Activated CD8-positive, alpha-beta memory T cell treated with anti-CD3 and anti-CD28 coated beads for 36 hours (primary cell): ENCODE measurements at places on chromosomes 11 and 22. TPM values are rescaled to one million over a fixed set of nuclear protein-coding genes. Genes with fewer than 3 reads are reported as not detected.

PNPLA5 gene
- total RNA-seq = not detected

NAALAD2 gene
- total RNA-seq = not detected

OR52B6 gene
- total RNA-seq = not detected

CRYBA4 gene
- total RNA-seq = not detected

SLC25A18 gene
- total RNA-seq = not detected

GGA1 gene
- 75.5 TPM for total RNA-seq

SCN3B gene
- not detected for total RNA-seq

ARSA gene
- total RNA-seq = 20.0 TPM

PHF21B gene
- 0.53 TPM for total RNA-seq

OSBP2 gene
- total RNA-seq = 0.63 TPM

PHOX2A gene
- not detected for total RNA-seq

SCGB2A2 gene
- not detected for total RNA-seq

SLC16A8 gene
- total RNA-seq = 0.10 TPM

YPEL1 gene
- 0.50 TPM for total RNA-seq

NAALADL1 gene
- total RNA-seq = 11.2 TPM

NOL12 gene
- 50.5 TPM for total RNA-seq

MPZL3 gene
- total RNA-seq = 83.9 TPM

CTSW gene
- 51.7 TPM for total RNA-seq

APOBEC3G gene
- total RNA-seq = 129 TPM

ZC3H12C gene
- total RNA-seq = 2.3 TPM

OR10D3 gene
- not detected for total RNA-seq

MIOX gene
- total RNA-seq = 0.42 TPM

EIF3D gene
- 338 TPM for total RNA-seq

RIC3 gene
- total RNA-seq = 9.8 TPM

ST13 gene
- 209 TPM for total RNA-seq

KCNJ11 gene
- total RNA-seq = 1.1 TPM

APOL4 gene
- total RNA-seq = 0.84 TPM

FOSL1 gene
- 23.0 TPM for total RNA-seq

WNT7B gene
- not detected for total RNA-seq

ZNF280B gene
- 4.1 TPM for total RNA-seq

LINC01488 gene
- not detected for total RNA-seq
